IMR-90 (cell line): ENCODE measurements at places on chromosomes 2 and 18. TPM values are rescaled to one million over a fixed set of nuclear protein-coding genes. Genes with fewer than 3 reads are reported as not detected.
A peak's percentile ranks its signal among the peaks of the same experiment; 100 is the strongest.

DNA sequence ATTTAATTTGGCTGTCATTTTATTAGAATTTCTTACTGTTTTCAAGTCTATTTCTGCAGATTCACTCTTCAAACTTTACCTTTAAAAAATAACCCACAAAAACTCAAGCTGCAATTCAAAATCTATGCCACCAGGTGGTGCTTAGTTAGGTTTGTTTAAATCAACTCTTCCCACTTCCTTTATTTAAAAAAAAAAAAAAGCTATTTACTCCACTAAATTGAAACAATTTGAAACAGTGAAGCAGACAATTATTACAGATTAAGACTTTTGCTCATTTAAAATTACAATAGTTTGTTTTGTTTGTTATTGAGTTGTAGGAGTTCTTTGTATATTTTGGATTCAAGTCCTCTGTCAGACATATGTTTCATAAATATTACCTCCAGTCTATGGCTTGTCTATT lies 300.0 kb downstream of the PDE11A start:
- peaks cover 2% of the 10 kb centered on the region for H3K27me3 ChIP-seq
- H3K27ac ChIP-seq: no peak overlapping the region
- no peaks in the 10 kb centered on the region for H3K4me1 ChIP-seq
- H3K4me3 ChIP-seq: no peak overlapping the region

The CXCR1 gene
- not detected in 2 replicates for total RNA-seq

The FBXO15 gene
- 0.90 and 1.1 TPM in 2 replicates for total RNA-seq

DNA sequence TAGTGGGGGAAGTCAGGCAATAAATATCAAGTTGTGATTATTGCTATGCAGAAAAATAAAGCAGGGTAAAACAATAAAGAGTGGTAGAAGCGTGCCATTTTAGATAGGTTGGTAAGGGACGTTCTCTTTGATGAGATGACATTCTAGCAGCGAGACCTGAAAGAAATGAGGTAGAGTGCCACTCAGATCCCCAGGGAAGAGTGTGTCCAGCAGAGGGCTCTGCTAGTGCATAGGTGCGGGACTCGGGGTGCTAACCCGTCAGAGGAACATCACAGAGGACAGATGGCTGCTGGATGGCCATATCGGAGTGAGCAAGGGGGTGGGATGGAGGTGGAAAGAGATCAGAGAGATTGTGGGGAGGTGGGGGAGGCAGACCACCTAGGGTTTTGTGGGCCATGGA lies 16.3 kb upstream of the GTF2A1L start:
- no peaks in the 10 kb centered on the region for H3K27me3 ChIP-seq
- peaks cover 3% of the 10 kb centered on the region; the same call in 1 of the 2 replicates for H3K36me3 ChIP-seq
- H3K4me1 ChIP-seq: peaks cover 7% of the 10 kb centered on the region
- peak overlapping the region; percentile 55; the same call in 1 of the 2 replicates for H3K27ac ChIP-seq

The GPR39 gene
- 7.2 and 9.0 TPM in 2 replicates for total RNA-seq
